ENCODE measurements at places on chromosomes 16 and 17.
A peak's percentile ranks its signal among the peaks of the same experiment; 100 is the strongest.

DNA sequence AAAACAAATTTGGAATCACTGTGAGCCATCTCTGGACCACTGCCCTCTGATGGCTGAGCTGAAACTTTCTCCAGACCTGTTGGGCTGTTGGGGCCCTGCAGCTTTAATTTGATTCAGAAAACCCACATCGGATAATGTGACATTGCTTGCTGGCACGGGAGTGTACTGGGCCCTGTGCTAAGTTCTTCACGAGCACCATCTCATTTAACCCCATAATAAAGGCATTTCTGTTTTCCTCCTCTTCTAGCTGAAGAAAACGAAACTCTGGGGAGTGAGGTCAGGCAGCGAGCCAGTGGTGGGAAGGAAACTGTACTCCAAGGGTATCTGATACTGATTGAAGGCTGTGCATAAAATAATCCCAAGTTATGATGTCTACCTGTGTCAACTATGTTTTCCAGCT lies 34.5 kb upstream of the TNRC6A start:
- no peak for DNase-seq

DNA sequence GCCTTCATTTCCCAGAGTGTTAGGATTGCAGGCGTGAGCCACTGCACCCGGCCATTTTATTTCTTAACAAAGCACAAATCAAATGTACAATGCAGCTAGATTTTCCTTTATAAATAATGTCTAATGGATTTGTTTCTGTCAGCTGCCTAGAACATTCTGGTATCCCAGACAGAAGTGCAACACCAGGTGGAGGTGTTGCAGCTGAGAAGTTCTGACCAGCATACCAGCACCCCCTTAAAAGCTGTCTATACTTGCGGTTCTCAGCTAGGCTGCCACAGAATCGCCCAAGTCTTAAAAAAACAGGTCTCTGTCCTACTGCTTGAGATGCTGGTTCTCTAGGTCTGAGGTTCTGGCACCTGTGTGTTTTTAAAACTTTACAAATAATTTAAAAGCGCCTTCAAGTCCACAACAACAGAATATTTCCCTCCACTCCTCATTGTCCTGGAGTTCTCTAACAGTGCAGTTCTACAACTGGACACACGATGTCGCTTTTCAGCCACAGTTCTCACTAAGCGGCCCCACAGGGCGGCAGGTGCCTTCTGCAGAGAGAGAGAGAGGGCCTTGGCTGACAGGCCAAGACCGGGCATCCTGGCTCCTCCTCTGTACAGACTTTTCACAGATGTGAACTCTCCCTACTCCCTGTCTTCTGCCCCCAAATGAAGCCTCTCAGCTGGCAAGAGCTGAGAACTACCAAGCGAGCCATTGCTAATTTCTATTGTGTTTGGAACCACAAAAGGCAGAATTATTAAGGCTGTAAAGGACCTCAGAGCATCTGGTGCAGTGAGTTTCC lies 32.6 kb upstream of the MEOX1 start:
- peak; percentile 53 for DNase-seq

GRCh38 chr17:34045990-34046389 lies 209.1 kb upstream of the CCL2 start:
- no peak for DNase-seq

- DNase-seq = peak; percentile 93
Measured at GRCh38 chr17:11598274-11599221, at the start of gene DNAH9. Gene DNAH9 (plus strand): TSS chr17:11598470. CDS start chr17:11598499, 29 bp downstream.

GRCh38 chr17:55811536-55811935 lies 60.7 kb downstream of the PCTP start:
- DNase-seq = no peak

GRCh38 chr17:81502471-81503017 lies 10.1 kb downstream of the ACTG1 start:
- no peak for DNase-seq

DNA sequence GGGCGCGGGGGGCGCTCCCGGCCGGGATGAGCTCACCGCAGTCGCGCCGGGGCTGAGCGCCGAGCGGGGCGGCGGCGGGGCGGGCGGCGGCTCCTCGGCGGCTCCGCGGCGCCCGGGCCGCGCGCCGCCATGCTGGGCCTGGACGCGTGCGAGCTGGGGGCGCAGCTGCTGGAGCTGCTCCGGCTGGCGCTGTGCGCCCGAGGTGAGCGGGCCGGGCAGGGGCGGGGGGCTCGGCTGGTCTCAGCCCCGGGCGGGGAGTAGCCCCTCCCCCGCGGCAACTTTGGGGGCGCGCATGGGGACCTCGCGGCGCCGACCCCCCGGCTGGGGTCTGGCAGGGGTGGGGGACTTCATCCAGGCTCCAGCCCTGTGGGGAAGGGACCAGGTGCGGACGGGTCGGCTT lies at the start of gene ARHGDIG:
ARHGDIG (plus strand) TSS at position 40 of the 400 bp plus-strand sequence; CDS start at position 130, 90 bp downstream.
- no peak for DNase-seq

DNA sequence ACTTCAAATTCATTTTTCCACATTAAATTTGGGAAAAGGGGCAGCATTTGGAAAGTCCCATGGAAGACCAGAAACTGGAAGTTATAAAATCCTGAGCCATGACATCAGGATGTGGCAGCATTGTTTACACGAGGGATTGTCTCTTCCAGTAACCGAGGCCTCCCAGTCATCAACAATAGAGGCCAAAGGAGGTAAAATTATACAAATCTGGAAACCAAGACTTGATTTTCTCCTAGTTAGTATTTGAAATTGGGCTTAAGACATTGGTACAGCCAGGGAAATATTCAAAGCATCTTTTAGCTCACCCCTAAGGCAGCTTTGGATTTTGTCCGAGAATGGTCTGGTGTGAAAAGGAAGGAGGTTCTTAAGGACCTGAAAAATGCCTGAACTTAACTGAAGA lies 251.6 kb upstream of the FOXF1 start:
- no peak for DNase-seq

DNA sequence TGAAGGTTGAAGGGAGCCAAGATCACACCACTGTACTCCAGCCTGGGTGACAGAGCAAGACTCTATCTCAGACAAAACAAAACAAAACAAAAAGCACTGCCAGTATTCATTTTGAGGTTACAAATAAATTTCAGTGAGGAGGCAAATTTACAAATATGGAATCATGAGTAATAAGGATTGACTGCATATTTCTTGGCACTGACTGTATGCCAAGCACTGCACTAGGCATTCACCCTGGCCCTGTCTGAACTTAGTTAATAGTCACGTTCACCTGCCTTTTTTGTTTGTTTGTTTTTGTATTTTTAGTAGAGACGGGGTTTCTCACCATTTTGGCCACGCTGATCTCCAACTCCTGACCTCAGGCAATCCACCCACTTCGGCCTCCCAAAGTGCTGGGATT lies 5.1 kb downstream of the LDAF1 start:
- no peak for DNase-seq

DNA sequence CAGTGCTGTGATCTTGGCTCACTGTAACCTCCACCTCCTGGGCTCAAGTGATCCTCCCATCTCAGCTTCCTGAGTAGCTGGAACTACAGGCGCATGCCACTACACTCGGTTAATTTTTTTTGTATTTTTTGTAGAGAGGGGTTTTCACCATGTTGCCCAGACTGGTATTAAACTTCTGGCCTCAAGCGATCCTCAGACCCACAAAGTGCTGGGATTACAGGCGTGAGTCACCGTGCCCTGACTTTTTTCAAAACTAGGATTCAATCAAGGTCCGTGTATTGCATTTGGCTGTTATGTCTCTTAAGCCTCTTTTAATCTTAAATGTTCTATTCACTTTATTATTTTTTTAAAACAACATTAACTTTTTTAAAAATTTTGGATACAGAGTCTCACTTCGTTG lies 4.3 kb upstream of the CCL22 start:
- no peak for DNase-seq

DNA sequence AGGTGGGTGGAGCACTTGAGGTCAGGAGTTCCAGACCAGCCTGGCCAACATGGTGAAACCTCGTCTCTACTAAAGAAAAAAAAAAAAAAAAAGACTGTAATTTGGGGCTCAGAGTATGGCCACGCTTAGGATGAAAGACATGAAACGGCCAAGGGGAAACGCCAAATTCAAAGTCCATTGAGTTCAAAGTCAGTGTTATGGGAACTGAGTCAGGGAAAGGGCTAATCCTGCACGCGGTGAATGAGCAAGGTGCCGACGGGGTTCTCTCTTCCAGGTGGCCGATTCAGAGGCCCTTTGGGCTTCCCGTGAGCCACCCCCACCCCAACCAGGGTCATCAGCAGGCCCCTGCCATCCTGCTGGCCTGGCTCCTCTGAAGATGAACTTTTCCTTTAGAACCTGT lies 7.5 kb upstream of the OSGIN1 start:
- DNase-seq = no peak

GRCh38 chr16:52446080-52446479 lies 100.9 kb downstream of the TOX3 start:
- no peak for DNase-seq

- DNase-seq = no peak
Measured at GRCh38 chr16:84356176-84356575, 12.2 kb upstream of the ATP2C2 start.

DNA sequence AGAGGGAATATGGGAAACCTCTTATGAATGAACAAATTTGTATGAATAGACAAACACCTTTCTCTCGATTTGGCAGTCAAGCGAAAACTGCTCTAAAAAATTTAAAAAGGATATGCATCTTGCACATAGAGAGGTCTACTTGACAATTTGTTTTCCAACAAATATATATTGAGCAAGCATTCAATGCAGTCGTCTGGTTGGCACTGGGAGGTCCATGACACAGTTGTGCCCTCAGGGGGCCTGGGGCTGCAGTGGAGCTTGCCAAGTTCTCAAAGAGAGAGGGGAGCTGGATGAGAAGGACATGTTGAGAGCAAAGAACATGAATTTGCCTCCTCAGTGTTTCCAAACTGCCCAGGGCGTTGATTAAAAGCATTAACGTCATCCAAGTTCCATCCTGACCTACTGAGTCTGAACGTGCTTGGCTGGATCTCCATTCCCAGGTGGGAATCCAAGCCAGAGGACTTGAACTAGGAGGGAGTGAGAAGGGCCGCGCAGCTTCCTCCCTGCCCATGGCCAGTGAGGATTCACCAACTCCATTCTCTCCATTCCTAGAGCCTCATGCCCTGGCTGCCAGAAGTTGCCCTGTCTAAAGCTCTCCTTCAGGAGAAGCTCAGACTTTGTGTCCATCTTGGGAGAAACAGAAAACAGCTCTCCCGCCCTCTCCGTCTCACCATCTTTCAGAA lies 24.5 kb downstream of the TBX2 start:
- no peak for DNase-seq

DNA sequence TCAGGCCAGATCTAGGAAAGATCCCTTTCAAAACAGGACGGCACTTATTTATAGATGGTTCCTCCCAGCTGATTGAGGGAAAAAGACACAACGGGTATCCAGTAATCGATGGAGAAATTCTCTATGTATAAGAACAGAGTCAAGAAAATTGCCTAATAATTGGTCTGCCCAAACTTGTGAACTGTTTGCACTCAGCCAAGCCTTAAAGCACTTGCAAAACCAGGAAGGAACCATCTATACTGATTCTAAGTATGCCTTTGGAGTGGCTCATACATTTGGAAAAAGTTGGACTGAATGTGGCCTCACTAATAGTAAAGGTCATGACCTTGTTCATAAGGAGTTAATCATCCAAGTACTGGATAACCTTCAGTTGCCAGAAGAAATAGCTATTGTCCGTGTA lies 5.9 kb downstream of the HPR start:
- no peak for DNase-seq

- DNase-seq = no peak
Measured at GRCh38 chr16:89993971-89994370, 25.3 kb downstream of the DBNDD1 start.

DNA sequence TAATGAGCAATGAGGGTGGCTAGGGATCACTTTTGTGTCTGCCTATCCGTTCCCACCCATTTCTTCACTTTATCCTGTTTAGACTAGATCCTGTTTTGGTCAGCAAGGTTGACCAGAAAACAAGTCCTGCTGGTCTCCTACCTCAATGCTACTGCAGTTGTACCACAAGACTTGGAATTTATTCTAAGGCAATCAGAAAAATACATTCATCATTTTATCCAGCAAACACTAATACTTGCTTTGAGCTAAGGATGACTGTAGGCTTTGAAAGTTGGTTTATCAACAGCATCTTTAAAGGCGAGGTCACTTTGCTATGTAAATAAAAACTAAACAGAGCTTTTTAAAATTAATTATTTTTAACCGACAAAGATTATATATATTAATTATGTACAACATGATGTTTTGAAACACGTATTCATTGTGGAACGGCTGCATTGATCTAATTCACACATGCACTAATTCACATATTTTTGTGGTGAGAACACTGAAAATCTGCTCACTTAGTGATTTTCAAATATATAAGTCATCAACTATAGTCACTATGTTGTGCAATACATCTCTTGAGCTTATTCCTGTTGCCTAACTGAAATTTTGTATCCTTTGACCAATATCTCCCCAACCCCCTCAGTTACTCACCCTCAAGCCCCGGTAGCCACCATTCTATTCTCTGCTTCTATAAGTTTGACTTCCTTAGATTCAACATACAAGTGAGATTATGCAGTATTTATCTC lies 125.9 kb upstream of the HS3ST3A1 start:
- DNase-seq = no peak

DNA sequence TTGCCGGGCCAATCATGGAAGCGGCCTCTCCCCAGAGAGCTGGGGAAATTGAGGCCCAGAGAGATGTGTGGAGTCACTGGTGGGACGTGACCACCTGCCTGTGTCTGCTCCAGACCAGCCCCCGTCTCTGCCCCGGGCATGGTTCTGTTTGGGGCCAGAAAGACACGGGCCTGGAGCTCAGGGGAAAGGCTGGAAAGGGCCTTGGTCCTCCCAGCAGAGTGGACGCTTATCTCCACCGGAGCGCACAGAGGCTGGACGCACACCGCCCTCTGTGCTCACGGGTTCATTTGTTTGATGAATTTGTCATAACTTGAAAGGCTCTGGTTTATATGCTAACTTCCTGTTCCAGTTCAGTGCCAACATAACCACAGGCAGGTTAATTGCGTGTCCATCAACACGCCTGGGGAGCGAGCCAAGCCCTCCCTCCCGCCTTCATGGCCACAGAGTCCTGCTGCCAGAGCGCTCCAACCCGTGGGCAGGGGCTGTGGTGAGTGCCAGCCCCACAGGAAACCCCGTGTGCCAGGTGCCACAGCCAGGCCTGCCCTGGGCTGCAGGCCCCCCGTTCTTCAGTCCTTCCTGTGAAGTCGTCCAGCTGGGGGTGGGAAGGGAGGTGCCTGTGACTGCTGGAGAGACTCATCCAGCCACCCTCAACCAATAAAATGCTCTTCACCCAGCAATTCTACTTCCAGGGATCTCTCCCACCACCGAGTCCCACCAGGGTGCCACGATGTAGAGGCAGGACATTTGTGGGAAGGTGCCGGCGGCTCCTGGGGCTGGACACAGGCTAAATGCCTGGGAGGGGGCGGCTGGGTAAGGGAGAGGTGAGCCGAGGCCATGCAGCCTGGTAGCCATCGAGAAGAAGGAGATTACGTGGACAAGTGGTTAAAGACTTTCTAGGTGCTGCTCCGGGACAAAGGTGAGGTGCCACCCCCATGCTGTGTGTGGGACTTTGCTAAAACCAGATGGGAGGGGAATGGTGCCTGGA lies 29.4 kb upstream of the BAHCC1 start:
- no peak for DNase-seq

GRCh38 chr17:82816358-82816757 lies 23.5 kb downstream of the ZNF750 start:
- no peak for DNase-seq

DNA sequence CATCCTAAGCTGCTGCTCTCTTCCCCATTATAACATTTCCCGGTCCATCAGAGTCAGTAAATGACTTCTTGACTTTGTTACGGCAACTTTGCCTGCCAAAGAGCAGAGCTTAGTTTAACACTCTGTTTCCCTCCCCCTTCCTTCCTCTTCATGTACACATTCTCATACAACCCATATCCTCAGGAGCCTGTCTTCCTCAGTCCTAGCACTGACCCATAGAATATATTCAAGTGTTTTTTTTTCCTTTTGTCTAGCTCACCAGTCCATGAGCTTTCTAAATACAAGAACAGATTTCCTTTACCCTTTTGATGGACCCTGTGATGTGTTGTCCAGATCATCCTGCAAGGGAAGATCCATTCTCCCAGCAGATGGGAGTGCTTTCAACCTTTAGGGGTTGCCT lies 97.0 kb upstream of the MON1B start:
- DNase-seq = no peak

Data from mesothelial cell of epicardium (in vitro differentiated cells).